ENCODE measurements at places on chromosomes 4 and X.
A peak's percentile ranks its signal among the peaks of the same experiment; 100 is the strongest.

DNA sequence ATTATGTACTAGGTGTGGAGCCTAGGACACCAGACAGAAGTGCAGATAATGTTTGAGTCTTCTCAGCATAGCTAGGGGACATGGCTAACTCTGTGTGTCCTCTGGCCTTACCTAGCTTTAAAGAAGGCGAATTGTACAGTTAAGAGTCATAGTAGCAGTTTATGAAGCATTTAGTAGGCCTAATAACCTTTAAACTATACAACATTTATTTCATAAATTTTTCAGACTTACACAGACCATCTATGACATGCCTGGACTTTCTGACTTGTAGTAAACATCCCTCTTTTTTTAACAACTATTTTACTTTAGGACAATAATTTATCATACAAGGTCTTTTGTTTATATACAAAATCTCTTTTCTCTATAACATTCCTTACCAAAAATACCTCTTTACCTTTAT is 37.4 kb downstream of the ETNPPL start:
- DNase-seq, result no peak

DNA sequence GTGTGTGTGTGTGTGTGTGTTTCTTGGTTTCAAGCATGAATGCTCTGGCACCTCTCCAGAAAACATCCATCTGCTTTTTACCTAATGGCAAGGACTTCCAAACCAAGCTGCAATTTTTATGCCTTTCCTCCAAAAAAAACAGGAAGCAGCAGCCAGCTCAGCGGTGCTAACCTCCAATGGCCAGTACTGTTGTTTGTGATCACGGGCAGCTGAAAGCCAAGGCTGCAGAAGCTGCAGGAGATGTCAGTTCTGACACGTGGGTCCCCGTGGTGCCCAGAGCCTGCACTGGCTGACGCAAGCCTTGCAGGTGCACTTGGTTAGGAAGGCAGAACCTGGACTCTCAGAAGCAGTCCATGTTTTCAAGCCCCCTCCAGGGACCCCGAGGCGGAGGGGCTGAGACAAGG is 313.6 kb upstream of the DDX53 start:
- DNase-seq, result peak; percentile 19

DNA sequence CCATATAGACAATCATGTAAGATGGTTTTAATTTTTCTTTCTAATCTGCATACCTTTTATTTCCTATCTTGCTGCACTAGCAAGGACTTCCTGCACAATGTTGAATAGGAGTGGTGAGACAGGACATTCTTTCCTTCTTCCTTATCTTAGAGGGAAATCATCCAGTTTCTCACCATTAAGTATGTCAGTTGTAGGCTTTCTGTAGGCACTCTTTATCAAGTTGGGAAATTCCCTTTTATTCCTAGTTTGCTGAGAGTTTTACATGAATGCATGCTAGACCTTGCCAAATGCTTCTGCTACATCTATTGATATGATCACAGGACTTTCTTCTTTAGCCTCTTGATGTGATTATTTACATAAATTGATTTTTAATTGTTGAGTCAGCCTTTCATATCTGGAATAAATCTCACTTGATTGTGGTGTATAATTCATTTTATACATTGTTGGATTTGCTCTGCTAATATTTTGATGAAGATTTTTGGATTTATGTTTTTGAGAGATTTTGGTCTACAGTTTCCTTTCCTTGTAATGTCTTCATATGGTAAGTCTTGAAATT is 23.8 kb downstream of the RNF175 start:
- no peak for DNase-seq

DNA sequence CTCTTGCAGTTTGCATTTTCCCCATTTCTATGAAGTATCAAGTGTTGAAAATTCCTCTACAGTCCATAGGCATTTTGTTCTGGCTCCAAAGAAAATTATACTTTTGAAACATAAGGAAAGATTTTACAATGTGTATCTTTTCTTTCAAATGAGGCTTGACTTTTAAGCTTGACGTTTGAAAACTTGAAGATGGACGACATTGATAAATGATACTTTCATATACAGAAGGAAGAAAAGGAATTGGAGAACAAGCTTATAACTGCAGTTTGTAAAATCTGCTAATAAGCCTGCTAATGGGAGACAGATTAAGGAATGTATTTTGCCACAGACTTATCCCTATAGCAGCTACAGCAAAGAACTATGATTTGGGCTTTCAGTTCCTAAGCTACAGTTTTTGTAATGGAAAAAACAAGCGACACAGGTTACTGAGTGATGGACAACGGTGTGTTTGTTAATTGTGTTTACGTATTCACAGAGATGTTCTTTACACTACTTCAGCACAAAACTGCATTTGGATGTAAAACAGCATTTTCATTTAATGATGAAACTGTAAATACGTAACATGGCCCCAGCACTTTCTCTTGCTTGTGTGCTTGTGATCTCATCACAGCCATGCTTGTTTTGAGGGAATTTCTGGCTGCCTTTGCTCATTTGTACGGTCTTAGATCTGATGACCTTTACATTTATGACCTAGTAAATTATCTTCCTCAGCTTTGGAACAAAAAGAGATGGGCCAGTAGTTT is 83.2 kb upstream of the FAT1 start:
- DNase-seq, result peak; percentile 29

DNA sequence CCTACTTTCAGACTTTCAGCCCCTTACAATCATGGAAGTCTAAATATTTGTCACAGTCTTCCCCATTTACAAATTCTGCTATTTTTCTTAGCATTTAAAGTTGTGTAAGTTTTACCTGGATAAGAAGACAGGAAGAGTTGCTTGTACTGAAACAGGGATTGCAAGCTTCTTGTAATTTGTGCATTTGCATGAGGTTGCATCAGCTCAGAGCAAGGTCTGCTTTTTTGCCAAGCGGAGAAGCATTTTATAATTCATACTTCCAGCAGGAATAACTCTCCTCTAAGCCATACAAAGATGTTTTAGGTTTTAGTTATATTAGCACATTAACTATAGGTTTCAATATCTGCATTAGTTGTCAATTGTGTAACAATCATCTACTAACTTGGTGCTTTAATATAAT is 922.0 kb upstream of the PABPC4L start:
- DNase-seq, result no peak
